ENCODE measurements at places on chromosomes 13 and 19.

DNA sequence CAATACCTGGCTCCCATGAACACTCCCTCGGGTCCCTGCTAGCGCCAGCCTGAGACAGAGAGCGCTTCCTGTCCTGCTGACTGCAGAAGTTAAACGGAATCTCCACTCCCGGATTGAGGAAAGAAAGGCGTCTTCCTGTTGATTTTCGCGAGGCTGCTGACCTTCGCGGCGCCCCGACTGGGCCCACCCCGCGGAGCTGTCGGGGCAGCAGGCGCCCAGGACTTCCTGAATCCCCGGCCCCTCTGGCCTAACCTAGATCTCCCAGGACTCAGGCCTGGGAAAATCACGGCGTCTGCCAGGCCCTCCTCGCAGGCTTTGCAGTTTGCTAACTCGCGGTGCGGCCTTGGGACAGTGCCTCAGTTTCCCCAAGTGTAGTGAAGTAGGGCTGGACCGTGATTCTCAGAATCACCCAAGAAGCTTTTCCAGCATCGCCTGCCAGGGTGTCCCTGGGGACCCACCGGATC, 108.8 kb downstream of the KCTD15 start:
- DNase-seq, result no peak

- DNase-seq, result no peak
These were observed 184.0 kb upstream of the RFC3 start for GRCh38 chr13:33633701-33634545.

GRCh38 chr19:12737835-12738351, 596 bp downstream of the GET3 start:
- no peak for DNase-seq

DNA sequence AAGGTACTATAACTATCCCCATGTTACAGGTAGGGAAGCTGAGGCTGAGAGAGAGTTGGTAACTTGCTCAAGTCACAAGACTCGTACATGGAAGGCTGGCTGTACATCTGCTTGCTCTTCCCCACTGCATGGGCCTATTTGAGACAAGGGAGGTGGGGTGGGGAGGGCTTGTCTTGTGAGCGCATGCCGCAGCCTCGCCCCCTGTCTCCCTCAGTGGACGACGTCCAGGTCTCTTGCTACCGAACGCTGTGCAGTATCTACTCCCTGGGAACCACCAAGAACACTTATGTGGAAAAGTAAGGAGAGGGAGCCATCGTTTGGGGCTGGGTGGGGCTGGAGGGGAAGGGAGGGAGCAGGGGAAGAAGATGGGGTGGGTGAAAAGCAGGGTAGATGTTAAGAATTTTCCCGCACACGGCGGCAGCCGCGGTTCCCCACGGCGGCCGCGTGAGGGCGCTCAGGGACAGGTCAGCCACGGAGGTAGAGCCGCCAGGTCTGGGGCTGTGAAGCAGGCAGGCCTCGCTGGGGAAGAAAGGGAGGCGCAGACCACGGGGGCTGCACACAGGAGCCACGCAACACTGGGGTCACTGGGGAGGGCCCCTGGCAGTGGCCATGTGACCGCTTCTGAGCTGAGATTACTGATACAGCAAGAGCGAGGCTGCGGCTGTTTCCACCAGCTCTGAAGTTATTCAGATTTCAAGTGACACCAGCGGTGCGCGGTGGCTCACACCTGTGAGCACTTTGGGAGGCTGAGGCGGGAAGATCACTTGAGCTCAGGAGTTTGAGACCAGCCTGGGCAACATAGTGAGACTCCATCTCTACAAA, 81.5 kb downstream of the RYR1 start:
- DNase-seq, result peak; percentile 80

DNA sequence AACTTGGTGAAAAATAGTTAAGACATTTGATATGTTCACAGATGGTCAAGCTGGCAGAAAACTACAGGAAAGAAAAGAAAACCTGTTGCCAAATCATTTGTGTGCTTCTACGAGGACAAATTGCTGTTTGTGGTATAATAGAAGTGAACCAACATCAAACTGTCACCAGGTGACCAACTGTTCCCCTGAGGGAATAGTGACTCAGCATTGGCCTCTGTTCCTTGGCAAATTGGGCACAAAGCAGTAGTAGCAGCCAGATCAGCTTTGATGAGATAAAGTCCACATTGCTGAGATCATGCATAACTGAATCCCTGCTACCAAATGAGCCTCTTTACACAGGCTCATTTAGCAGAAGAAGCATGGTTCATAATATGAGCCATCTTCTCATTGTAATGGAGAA, 103.5 kb downstream of the POSTN start:
- no peak for DNase-seq

GRCh38 chr13:40653527-40654318, 12.7 kb downstream of the FOXO1 start:
- no peak for DNase-seq

- no peak for DNase-seq
These were observed 40.7 kb downstream of the COMP start for GRCh38 chr19:18750295-18750970.

DNA sequence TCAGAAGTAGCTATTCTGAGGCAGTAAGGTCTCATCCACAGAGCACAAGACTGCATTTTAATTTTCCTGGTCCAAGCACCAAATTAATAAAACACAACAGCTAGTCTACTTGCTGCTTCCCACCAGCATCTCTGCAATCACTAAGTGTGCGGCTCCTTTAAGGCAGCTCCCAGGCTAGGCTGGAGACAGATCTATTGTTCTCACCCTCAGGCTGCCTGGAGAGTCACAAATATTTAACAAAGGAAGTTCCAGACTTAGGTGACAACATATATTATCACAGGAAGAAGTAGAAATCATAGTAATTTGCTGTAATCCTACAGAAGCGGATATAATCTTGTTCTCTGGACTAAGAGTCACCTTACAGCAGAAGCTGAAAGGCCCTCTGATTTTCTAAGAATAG, 2.2 kb upstream of the EID2 start:
- no peak for DNase-seq

- DNase-seq, result no peak
These were observed 39.3 kb upstream of the IGFL1 start for GRCh38 chr19:46189971-46190888.

GRCh38 chr13:40274103-40274502, 392.3 kb downstream of the FOXO1 start:
- no peak for DNase-seq

DNA sequence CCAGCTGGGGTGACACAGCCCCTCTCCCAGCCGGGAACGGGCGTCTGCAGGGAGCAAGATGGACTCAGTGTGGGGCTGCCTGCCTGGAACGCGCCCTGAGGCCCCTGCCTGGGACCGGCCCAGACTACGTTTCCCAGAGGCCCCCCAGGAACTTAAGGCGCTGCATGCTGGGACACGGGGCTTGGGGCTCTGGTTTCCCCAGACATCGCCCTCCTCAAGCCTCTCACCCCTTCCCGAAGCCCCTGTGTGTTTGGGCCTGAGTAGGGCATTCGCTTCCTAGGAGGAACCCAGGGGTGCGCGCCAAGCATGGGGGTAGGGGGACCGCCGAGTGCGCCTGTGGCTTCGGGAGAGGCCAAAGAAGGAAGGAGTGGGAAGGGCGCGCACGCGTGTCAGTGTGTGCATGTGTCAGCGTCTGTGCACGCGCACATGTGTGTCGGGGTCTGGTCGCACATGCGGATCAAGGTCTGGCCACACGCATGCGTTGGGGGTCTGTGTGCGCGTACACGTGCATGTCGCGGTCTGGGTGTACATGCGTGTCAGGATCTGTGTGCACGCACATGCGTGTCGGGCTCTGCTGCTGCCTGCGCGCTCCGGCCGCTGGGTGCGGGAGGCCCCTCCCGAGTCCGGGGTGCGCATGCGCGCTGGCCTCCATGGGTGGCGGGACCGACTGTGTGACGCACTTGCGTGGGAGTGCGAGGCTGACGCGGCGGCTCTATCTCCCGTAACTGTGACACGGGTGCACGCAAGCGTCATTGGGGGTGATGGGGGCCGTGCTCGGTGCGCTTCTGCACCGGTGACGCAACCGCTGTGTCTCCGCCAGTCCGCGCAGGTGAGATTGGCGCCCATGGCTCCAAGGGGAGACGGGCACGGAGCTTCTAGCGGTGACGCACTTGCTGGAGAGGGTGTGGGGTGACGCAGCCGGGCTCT, 16.2 kb downstream of the ZNF331 start:
- DNase-seq, result peak; percentile 90

GRCh38 chr19:51195316-51195586, 29.6 kb upstream of the CD33 start:
- no peak for DNase-seq

GRCh38 chr19:42216653-42217519, 591 bp downstream of the DEDD2 start:
- peak; percentile 38 for DNase-seq

DNA sequence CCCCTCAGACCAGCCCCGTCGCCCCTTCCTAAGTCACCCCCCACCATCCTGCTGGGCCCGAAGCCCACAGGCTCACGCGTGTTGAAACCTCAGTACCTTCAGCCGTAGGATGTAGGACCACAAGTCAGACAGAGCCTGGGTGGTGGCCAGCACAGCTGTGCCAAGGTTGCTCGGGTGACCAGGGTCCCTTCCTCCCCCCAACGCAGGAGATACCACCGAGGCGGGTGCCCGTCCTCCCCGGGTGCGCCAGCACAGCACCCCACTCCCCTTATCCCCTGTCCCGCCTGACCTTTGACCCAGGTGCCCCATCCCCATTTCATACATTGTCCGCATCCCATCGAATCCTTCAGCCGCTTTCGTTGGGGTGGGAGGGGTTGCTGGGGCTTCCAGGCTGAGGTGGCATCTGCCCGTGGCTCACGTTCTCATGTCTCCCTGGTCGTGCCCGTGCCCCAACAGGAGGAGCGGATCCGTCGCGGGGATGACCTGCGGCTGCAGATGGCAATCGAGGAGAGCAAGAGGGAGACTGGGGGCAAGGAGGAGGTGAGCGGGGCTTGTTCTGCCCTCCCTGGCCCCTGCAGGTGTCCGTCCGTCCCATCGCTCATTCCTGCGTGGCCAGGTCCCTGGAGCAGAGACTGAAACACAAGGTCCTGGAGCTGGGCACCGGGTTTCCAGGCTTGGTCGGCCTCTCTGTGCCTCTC, 14.5 kb downstream of the EPN1 start:
- no peak for DNase-seq

DNA sequence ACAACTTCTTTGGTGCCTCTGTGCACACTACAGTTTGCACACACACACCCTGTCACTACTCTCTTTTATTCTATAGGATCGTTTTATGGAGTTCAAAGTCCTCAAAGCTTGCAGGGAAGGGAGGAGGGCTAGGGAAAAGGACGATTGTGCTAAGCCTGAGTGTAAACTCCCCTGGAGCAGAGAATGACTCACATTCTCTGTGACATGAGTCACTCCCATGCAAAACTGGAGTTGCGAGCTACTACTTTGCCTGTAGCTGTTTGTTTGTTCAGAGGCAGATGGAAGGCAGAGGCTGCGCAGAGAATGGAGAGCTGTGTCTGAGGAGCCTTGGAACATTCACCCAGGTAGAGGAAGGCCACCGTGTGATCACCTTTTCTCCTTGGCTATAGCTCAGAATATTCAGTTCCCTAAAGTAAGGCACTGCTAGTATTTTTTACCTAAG, 80.5 kb upstream of the MBNL2 start:
- DNase-seq, result no peak

GRCh38 chr19:12676384-12676792, 5.3 kb downstream of the DHPS start:
- peak; percentile 95 for DNase-seq

- DNase-seq, result no peak
These were observed 1.8 kb downstream of the ZFR2 start for GRCh38 chr19:3866910-3867638.

GRCh38 chr13:35228536-35228935, 248.0 kb downstream of the MAB21L1 start:
- no peak for DNase-seq

GRCh38 chr13:90103099-90103784, 1244.2 kb upstream of the MIR17HG start:
- DNase-seq, result no peak

DNA sequence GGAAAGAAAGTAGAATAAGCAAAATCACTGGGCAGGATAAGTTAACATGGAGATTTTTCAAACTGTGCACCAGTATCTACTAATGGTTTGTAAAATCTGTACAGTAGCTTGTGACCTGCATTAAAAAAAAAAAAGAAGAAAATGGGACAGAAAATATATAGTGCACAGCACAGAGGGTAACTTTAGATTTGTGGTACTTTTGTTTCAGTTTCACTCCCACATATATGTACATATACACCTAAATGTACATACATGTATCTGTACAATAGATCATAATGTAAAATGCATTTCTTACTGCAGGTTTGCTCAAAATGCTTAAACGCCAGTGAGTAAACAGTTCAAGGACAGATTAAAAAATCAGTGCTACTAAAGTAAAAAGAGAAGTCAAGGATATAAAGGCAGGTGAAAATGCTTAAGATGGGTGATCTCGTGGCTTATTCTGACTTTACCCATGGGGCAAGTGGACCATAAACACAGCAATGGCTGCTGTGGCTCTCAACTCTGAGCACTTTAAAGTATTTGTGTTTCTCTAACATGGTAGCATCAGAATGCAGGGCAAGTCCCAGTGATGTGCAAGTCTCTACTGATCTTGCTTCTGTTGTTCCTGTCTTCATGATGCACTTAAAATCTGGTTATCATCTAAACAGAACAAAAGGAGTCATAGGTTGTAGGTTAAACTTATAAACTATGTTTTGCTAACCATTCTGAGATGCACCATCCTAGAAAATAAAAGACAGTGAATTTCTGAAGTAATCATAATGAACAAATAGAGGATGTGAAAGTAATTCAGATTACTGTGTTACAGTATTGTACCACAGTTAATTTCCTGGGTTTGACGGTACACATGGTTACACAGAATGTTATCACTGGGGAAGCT, 112.3 kb downstream of the MIPEP start:
- no peak for DNase-seq

DNA sequence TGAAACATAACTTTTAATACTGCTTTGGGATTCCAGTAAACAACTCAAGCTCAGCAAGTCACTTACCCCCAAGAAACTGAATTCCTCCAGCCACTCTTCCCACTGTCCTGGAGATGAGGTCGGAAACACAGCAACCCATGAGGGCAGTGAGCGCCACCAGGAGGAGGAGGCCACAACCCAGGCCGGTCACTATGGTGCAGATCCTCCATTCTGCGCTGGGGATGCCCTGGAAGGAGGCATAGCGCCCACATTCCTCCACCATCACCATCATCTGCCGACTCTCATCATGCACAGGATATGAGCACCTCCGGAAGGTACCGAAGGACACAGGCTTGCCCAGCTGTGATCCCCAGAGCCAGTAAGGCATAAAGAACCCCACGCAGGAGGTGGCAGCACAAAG, 2.2 kb downstream of the LHFPL6 start:
- no peak for DNase-seq

- no peak for DNase-seq
These were observed 21.1 kb downstream of the KBTBD6 start for GRCh38 chr13:41111454-41111853.

GRCh38 chr19:3499738-3500428, 591 bp downstream of the DOHH start:
- DNase-seq, result no peak

- no peak for DNase-seq
These were observed 7.6 kb upstream of the HIPK4 start for GRCh38 chr19:40397568-40397906.

Data from stimulated activated CD4-positive, alpha-beta T cell treated with anti-CD3 and anti-CD28 coated beads, Interleukin-2, amount 100 ng/mL, for 24 hours (primary cell).